ENCODE measurements at places on chromosomes 3 and 15.

DNA sequence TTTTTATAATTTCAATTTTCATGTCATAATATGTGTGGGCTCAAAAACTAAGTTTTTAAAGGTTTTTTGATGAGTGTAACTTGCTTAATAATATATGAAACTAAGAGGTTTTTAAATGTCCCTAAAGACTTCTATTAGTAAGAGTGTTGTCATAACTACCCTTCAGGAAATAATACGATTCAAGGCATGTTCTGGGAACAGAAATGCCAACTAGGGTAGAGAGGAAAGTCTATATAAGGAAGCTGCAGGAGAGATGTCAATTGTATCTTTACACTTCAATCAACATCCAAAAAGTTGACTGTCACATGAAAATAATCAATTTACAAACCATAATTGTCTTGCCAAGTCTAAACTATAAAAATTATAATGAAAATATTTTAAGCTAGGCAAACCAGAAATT lies 76.3 kb downstream of the SMARCC1 start:
- no peak for DNase-seq

DNA sequence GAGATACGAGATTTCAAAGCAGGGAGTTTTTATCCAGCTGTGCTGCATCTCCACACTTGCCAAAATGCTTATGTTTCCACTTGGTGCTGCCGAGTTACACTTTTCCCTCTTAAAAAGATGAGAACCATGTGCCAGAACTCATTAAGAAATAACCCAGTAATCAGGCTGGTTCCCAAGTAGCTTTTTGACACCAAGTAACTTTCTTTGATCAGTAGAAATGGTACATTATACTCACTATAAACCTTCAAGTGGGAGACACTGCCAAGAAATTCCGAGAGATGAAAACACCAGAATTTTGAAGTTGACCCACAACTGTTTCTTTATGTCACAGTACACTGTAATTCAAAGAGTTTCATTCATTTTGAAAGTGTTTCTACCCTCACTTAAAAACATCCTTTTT lies 164.6 kb upstream of the CCDC54 start:
- DNase-seq = no peak

DNA sequence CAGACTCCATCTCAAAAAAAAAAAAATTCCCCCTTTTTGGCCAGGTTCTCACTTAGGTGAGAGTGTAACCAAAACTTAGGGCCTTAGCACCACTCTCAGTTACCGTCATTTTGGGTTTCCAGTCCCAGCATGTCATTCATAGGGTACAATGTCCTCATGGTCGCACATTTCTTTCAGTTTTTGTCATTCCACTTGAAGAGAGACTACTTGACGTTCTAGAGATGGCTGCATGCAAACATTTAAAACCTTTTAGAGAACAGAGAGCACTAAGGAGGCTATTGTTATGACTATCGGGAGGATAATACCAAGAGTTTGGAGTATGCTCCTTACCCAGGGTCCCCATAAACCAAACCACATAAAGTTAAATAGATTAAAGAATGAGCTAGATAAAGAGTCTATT lies 37.9 kb upstream of the THUMPD3 start:
- DNase-seq = no peak

DNA sequence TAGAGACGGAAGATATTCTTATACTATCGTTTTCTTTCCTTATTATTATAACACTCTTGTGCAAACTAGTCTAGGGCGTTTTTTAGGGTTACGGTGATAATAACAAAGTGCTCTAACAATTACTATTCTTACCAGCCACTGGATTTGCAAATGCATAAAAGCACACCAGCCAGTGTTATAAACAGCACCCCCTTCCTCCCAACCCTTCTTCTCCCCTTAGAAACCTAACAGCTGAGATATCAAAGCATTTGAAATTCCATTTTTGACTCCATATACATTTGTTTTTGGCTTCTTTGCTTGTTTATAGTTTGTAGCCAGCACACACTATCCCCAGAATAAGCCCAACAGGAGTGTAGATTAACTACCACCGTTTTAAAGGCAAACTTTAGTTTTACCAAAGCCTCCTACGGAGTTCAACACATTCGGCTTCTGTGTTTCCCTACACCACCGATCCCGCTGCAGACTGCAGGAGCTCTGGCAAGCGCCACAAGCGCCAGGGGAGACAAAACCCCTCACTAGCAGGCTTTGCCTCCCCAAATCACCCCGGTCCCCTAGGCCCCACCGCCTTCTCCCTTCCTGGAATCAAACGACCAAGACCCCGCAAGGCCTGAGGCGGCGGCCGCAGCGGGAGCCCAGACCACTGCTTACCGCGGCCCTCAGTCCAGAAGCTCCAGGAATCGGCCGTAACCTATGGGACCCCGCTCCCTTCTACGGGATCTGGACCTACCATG lies 461 bp downstream of the COPB2 start:
- no peak for DNase-seq

DNA sequence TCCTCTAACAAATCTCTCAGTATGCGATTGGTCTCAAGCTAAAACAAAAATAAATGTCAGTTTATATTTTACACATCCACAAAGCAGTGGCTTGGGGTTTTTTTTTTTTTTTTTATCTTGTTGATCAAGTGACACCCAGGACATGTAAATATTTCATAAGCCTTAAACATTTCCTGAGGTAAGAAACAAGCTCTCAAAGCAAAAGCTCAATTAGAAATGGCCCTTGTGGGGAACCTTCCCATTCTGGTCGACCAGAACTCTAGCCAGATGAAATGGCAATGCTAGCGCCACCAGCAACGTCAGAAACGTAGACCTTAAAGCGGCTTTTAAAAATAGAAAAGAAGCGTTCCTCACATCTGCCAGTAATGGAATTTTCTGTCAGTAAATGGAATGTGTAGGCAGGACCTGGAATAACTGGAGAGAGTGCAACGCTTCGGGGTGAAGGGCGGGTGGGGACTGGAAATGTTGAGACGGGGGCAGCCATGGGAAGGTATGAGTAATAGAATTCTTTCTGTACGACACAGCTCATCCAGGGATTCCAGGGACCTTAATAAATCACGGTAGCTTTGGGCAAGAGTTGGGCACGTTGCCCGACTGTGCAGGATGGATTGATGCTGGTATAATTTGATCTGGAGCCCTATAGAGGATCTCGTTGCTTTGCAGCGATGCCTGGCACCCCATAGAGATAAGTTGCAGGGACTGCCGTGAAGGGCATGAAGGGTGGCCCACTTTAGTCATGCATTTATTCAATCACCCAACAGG lies 44.4 kb downstream of the BTD start:
- peak; percentile 98 for DNase-seq

DNA sequence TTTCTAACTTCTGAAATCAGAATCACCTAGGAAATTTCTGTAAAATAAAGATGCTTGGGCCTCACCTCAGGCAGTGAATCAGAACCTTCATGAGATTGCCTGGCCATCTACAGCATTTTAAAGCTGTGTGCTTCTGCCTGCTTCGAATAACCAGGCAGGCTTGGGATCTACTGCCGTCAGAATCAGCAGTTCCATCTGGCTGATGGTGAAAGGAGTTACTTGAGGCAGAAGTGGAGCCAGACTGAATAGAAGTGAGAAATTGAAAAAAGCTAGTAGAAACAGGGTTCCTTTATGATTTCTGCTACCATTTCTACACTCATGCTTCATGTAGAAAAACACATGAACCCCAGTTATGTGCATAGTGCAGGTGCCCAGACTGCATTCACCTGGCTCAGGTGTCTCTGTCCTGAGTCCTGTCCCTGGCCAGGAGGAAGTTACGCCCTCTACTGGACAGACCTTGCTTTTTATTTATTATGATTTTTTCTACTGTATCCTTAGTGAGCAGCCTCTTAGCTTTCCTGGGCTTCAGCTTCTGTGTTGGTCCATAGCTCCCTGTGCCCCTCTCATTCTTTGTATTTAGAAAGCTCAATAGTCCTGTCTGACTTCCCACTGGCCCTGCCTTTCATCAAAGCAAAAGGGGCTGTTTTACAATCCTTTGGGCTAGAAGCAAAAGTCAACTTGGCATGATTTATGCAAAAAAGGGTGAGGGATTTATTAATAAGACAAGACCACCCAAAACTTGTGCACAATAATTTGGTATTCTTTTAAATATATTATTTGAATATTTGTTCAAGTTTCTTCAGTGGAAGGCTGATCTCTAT lies 200.8 kb upstream of the GOLGA6L4 start:
- DNase-seq = peak; percentile 24

GRCh38 chr15:50075319-50075718 lies 43.7 kb downstream of the ATP8B4 start:
- DNase-seq = no peak

DNA sequence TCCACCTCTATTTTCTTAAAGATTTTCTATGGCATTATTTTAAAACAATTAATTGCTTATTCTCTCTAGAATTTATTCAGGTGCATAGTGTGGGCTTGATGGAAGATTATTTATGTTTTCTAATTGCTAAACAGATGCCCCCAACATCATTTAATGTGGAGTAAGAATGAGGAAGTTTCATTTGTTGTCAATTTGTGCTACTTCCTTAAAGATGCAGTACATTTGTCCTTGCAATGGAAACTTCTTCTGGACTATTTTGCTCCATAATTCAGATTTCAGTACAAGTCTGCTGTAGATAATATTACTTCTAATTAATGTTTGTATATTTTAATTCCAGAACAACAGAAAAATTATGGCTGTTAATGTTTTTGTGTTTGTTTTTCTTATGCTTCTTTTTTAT lies 104.8 kb downstream of the TGFBR2 start:
- DNase-seq = no peak

GRCh38 chr3:12309716-12310115 lies 20.8 kb downstream of the PPARG start:
- no peak for DNase-seq

DNA sequence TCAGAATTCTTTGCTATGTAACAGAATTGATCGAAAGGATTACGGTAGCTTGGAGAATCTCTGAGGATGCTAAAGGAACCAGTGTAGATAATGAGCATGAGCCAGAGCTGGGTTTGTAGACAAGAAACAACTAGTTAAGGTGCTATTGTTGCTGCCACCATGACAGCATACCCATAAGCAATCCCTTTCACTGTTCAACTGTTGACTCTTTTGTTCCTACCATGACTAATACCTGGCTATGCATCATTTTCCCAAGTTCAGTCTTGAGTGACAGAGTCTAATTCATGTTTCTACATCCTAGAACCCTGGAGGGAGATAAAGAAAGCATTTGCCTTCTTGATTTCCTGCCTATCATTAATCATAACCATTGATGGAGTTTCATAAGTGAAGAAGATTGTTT lies 600.3 kb downstream of the OTOL1 start:
- no peak for DNase-seq

GRCh38 chr3:16467393-16467792 lies 46.1 kb downstream of the RFTN1 start:
- no peak for DNase-seq

GRCh38 chr15:94282269-94283250 lies 51.2 kb downstream of the MCTP2 start:
- no peak for DNase-seq

DNA sequence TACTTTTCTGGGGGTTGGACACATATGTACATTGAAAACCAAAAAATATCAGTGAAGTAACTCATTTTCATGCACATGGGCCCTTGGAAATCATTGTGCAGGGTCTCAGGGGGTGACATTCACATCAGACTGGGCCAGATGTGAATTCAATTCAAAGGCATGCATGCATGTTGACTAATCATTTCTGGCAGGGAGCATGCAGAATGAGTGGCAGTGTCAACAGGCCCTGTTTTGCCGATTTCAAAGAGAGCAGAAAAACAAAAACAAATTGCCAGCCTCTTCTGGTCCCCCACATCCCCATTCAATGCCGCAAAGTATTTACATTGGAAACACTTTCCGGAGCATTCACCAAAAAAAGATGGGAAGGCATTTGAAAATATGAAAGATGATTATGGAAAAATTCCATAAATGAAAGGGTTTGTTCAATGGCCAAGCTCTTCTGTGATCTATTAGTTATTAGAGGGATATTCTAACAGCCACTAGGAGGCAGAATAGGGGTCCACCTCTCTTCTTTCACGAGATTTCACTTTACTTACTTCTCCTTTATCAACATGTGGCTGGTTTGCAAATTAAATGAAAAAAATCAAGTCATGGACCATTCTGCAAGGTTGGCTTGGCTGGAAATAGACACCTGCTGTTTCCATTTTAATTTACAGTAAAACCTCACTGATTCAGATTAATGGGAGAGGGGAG lies 119.9 kb upstream of the FEZF2 start:
- no peak for DNase-seq

- no peak for DNase-seq
Observed at GRCh38 chr3:117874028-117874690, 1160.5 kb downstream of the IGSF11 start.

DNA sequence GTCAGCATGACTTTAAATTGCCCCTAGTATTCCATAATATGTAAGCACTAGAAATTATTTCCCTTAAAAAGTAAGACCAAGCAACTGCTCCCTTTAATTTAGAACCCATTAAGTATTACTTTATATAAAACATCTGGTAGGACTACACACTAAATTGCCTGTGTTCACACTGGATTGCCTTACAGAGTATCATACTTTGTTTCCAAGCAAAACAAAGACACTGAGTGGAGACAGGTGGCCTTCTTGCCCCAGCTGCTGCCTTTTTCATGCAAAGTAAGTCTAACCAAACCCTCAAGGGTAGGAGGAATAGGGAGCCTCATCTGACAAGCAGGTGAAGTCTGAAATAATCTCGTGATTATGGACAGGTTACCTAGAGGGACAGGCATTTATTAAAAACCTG lies 87.3 kb downstream of the PEX5L start:
- DNase-seq = no peak

DNA sequence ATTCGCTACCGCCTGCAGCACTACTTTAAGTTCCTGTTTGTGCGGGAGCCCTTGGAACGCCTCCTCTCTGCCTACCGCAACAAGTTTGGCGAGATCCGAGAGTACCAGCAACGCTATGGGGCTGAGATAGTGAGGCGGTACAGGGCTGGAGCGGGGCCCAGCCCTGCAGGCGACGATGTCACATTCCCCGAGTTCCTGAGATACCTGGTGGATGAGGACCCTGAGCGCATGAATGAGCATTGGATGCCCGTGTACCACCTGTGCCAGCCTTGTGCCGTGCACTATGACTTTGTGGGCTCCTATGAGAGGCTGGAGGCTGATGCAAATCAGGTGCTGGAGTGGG lies 995 bp downstream of the CHST14 start:
- no peak for DNase-seq

- DNase-seq = no peak
Observed at GRCh38 chr3:198109883-198110282, 149.9 kb downstream of the LMLN start.

DNA sequence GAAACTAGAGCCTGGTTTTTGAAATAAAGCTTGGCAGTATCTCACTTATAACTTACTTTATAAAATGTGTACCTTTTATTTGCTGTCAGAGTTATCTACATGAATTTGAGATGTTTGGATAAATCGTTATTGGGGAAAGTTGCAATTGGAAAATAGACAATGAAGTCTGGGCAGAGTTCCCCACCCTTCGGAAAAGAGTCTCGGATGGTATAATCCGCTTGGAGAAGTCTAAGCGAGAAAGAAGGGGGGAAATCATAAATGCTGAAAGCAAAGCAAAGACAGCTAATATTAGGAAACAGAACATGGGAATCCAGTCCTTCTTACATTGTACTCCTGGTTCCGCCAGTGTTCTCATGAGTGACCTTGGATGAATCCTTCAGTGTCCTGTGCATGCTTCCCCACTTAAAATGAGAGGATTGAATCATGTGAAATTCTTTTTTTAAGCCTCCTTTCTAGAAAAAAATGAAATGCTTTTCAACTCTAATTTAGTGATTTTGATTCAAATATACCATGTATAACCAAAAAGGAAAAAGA lies 162.4 kb downstream of the ATG7 start:
- DNase-seq = no peak
